Cortex of kidney (tissue), 1 donor: ENCODE measurements at places on chromosomes 5 and 9.

DNA sequence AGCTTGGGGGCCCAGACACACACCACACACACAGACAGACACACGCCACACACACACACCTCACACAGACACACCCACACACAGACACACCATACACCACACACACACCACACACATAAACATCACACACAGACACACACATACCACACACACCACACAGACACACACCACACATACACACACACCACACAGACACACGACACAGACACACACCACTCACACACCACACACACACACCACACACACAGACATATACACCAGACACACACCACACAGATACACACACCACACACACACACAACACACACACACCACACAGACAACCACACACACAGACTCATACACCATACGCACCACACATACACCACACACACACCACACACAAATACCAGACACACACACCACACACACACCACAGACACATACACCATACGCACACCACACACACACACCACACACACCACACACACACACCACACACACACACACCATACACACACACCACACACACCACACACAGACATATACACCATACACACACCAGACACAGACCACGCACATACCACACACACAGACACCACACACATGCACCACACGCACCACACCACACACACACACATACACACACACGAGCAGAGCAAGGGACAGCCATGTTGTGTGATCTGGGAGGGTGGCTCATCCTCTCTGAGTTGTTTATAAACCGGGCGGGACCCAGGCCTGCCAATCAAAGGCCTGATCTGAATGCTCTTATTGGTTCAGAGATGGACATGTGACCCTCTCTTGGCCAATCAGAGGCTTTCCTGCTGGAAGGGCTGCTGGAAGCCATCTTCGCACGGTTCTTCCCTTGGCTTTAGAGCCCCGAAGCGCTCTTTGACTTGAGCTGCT is 148.3 kb downstream of the GAPVD1 start:
- DNase-seq: no peak

DNA sequence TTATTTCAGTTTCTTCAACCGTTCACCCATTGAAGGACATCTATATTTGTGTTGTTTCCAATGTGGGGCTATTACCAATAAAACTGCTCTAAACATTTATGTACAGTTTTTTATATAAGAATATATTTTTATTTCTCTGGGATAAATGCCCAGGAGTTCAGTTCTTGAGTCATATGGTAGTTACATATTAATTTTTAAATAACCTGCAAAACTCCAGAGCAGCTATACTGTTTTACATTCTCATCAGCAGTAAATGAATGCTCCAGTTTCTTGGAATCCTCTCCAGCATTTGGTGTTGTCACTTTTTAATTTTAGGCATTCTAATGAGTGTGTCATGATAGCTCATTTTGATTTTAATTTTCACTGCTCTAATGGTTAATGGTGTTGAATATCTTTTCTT is 36.2 kb downstream of the CDK7 start:
- no peak for DNase-seq

DNA sequence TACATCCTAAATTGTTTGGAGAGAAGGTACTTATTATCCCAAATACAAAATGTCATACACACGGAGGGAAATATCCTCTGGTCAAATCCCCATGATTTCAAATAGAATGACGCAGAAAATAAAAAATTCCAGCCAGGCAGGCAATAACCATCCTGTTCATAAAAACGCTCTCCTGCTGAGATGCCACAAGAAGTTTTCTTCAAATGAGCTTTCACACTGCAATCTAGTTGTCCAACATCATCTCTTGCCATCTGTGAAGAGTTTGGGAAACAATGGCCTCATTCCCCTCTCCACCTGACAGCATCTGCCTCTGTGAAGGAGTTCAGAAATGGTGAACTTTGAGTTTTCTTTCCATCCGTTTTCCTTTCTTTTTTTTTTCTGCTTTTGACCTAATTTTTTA is 83.3 kb upstream of the SLC30A5 start:
- no peak for DNase-seq

DNA sequence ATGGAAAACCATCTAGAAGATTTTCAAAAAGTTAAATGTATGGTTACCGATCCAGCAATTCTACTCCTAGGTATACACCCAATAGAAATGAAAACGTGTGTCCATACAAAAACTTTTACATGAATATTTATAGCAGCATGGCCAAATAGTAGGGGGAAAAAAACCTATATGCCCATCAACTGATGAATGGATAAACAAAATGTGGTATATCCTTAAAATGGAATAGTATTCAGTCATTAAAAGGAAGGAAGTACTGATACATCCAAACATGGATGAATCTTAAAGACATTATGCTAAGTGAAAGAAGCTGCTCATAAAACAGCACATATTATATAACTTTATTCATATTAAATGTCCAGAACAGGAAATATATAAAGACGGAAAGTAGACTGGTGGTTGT is 93.2 kb upstream of the SPOCK1 start:
- DNase-seq: no peak

DNA sequence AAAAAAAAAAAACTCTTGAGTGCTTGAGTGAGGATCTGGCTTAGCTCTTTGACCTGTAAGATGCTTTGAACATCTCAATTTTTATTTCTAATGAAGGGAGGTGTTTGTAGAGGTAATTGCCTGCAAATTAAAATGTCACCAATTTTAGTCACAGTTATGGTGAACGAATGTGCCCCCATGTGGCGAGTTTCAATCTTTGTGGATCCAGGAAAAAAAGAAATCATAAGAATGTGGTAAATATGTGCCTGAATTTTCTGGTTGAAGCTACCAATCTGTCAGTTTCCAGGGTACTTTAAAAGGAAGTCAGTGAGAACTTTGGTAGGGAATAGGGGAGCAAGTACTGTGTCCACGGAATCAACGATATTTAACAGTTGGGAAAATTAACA is 1772.4 kb upstream of the CDH9 start:
- no peak for DNase-seq

DNA sequence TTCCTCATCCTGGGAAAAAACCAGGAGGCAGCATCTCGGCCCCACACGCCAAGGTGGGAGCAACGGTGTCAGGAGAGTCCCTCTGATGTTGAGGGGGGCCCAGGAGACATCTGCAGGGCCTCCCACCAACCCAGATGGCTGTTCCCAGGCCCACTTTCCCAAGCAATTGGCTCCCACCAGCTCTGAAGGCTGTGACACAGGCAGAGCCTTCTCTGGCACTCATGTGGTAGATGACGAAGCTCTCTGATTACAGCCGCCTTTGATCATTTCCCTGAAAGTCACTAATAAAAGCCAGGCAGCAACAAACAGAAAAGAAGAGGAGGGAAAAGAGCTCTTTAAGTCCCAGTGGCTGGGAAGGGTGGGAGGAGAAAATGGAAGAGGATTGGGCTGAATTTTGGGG is 226.5 kb downstream of the CDK5RAP2 start:
- DNase-seq: no peak

DNA sequence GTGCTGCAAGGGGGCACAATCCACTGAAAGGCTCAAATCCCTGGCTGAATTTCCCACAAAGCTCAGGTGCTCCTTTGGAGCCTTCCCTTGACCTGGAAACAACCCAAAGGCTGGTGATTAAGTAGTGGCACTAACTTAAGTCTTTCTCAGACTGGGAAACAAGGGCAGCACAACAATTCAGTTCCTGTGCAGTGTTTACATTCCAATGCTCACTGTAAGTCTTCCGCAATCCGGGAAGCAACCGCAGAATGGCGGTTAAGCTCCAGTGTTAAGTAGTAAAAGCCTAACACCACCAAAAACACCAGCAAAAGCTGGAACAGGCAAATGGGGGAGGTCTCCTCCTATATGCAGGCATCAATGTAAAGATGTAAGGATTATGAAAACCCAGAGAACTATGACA is 117.2 kb downstream of the TRPM3 start:
- no peak for DNase-seq

- DNase-seq: no peak
These were observed 1217.3 kb downstream of the PTPRD start for GRCh38 chr9:9395539-9395938.

DNA sequence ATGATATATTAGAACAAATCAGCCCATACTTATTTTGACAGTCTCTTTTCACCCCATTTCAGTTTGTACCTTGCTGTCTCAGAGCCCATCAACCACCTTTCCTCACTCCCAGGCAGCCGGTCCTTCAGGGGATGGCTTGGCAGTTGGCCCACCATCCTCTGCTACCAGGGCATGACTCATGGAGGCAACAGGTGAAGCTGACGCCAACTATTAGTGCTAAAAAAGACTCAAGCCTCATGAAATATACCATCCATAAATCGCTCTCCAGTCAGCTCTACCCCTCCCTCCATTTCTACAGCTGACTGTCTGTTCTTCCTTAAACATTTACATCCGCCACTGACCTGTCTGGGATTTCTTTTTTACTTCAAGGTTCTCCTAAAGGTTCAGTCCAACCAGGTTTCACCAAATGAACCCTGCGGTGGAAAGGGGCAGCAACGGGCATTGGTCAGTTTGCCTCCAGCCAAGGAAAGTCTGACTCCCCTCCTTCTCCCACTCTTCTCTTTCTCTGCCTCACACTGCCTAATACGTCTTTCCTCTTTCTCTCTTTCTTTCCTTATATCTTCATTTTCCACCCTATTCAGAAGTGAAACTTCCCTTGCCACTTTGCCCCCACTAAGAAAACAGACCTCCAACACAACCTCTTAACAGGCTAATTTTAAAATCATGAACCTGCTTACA is 439.1 kb downstream of the RAB3C start:
- DNase-seq: no peak

DNA sequence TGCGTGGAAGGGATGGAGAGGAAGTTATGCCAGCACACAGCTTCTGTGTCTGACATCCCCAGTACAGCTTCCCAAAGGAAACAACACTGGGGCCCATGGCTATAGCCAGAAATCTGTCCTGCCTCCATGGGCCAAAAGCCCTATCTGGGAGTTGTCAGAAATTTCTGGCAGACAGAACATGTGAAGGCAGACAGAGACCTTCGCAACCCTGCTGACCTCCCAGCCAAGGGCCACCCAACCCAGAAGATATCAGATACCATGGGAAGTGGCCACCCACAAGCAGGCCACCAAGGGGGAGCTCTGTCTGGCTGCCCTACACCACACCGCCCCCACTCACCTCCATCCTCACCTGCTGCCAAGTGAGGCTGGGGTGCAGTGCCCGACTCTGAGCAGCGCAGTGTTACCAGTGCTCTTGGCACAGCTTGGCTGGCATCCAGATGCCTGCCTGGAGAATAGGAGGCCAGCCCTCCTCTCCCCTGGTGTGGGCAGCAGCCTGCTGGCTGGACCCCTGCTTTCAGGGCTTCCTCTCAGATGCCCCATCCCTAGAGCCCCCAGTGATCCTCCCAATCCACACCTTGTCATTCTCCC is 61.6 kb upstream of the NEURL1B start:
- no peak for DNase-seq

DNA sequence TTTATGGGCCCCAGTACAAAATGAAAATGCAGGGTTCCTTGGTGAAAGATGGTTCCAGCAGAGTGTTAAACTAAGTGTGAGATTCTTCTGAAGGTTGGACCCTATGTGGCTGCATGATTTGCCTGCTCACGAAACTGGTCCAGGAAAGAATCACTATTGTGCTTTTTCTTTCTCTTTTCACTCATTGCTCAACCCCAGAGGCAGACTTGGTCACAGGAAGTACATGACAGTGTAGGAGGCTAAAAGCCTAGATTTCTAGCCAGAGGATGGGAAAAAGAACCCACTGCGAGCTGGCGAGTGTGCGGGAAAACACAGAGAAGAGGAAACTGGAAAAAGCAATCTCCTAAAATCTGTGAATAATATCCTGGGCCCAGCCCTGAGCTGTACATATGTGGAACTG is 18.6 kb downstream of the SLC36A2 start:
- DNase-seq: no peak

DNA sequence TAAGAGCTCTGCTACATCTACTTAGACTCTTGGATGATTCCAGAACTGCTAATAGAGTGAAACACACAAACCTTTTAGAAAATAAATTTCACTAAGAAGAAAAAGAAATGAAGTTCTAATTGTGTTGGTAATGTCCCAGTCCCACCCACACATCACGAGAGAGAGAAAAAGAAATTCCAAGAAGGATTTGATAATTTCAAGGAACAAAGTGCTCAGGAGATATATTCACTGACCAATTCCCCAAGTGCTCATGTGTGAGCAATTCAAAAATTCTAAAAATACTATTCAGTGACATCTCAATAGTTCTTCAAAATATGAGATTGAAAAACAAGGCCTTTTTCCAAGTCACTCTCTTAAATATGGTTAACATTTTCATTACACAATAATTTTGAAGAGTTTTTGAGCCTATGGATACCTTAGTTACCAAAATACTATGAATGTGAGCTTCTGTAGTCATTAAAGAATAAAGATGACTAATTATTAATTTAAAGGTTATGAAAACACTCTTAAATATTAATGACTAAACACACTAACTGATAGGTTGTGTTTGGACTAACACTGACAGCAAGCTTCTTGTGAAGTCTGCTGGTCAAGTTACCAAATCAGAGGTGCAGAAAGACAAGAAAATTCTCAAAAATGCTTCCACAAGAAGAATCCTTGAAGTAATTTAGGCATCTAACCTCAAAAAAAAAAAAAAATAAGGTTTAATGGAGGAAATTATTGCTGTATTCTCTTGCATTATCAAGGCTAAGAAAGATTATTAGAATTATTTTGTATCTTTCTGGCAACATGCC is 245.3 kb downstream of the PDE4D start:
- no peak for DNase-seq

GRCh38 chr5:138595180-138595795 is 20.1 kb upstream of the HSPA9 start:
- DNase-seq: no peak

GRCh38 chr5:77768978-77769377 is 7.2 kb downstream of the TBCA start:
- no peak for DNase-seq

DNA sequence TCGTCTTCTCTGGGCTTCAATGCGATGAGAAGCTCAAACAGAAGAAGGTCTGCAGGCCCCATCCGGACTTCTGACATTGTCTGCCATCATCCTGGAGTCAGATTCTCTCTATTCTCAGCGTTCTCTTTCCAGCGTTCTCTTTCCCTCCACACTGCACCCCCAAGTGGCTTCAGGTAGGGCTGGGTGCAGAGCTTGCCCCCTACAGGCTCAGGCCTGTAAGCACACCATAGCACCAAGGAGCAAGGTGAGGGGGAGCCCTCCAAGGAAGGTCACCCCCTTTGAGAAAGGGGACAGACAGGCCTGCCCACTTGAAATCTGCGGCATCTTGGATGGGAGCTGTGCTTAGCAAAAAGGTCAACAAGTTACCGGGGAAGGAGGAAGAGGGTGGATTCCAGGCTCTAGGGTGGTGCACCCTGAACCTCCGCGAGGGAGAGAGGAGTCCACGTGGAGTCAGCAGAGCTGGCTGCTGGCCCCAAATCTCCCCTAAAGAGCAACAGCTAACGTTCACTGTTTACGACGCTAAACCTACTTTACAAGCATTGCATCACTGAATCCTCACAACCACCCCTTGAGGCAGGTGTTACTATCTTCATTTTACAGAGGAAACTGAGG is 27.5 kb downstream of the GPX3 start:
- DNase-seq: no peak

GRCh38 chr5:130710596-130710995 is 454.5 kb downstream of the HINT1 start:
- DNase-seq: no peak

GRCh38 chr5:38692346-38692745 is 135.9 kb upstream of the LIFR start:
- no peak for DNase-seq
